Neural crest cell (in vitro differentiated cells): ENCODE measurements at places on chromosomes 1 and 21.

DNA sequence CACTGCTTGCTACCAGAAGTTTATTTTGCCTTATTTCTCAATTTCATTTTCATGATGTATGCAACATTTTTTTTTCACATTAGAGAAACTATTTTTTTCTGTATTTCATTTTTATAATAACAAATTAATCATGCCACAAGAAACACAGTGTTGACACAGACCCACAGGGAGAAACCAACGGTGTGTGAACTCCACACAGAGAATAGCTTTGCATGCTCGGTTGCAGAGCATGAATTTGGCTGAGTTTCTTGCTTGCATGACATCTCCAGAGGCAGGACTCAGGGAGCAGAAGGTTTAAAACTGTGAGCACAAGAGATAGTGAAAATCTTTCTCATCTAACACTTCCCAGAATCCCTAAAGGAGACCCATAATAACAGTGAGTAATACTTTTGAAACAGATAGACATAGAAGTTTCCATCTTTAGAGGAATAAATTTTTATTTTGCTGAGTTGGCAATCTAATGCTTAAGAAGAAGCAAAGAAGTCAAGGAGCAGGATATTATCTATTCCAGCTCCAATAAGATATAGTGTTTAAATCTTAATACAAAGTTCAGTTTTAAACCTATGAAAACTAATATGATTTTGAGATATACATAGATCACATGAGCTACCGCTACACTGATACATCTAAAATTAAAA is 890.9 kb downstream of the MRPL39 start:
- no peak for DNase-seq

DNA sequence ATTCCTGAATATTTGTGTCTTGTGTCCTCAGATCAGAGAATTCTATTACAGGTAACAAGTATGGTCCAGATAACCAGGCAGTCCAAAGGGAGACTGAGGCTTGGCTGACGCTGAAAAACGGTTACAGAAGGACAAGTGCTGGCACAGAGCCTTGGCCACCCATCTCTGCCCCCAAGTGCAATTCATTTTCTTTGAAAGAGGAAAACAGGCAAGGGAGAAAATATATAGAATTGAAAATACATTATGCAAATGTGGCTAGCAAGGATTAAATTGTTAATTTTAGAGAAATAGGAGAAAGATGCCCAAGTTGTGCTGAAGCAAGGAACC is 1.2 kb downstream of the SORT1 start:
- DNase-seq, result no peak

DNA sequence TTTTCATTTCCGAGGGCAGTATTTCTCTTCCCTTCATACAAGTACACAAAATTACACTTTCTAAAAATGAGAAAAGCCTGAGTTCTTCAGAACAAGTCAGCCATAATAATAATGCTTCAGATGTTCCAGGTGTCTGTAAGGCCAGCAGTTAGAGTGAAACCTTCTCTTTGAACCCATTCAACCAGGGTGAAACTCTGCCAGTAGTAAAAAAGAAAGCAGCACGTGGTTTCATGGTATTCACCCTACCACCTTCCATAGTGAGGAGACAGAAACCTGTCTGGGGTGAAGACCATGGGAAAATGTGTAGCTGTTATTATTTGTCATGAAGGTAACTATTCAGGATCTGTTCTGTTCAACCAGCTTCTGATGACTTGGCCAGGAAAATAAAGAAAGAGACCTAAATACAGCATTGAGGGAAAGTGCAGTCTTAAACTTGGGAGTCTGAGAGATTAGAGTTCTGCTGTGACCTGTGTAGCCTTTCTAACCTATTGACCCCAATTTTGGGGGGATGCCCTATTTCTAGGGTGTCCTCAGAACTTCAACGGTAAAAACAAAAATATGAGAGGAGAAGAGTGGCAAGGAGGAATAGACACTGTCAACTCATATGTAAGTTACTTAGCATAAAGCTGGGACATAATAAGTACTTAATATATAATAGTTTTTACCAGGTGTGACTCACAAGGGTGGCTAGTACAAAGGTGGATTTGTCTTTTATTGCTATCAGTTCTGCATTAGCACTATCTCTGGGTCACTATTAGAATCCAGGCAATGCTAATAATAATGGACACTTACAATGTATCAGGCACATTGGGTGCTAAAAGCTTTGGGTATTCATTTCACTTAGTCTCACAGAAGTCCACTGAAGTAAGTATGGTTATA is 70.0 kb upstream of the TNFSF4 start:
- DNase-seq, result no peak

- DNase-seq, result no peak
These were observed 154.2 kb downstream of the EIF4G3 start for GRCh38 chr1:21022279-21023040.

DNA sequence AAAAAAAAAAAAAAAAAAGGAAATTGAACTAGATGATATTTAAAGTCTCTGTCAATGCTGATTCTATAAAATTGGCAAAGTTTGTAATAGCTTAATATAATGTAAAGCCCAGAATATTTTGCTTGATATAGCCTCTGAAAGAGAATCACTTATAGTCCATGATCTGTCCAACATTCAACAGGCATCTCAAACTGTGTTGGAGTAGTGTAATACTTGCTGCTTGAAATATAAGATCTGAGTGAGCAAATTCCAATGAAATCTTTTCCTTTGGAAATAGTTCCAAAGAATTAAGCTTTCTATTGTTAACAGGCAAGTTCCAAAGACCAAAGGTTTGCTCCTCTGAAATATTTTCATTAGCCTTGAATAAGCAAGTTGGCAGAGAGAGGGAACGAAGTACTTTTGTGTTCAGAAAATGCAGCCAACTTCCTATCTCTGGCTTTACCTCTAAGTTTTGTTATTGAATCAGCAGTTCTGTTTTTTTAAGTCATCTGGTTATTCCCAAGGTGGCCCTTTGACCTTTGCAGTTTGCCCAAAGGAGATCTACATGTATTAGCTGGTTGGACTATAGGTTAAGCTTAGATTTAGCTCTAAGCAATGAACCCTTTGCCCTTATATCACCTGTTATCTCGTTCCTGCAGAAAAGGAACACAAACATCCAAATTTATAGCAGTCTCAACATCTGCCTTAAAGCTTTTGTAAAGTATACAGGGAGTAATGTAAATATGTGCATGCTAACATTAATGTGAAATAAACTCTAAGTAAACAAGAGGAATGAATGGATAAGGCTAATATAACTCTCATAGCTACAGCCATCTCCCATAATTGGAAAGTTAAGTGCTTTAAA is 24.4 kb upstream of the CEP350 start:
- no peak for DNase-seq

DNA sequence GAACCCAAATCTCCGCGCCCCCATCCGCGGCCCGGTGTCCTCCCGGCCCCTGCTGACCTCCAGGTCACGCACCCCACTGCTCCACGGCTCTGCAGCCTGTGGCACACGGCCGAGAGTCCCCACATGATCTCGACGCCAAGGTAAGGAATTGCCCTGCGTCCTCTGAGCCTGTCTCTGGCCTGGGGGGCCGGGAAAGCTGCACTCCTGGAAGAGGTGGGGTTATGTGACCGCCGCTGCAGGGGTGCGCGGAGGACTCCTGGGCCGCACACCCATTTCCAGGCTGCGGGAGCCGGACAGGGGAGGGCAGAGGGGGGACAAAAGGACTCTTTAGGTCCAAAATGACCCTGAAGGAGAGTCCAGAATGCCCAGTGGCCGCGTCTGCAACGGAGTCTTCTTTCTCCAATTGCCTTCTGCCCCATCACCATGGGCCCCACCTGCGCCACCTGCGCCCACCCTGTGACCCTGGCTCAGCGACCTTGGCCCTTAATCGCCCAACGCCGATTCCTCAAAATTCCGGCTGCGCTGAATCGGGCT is 997 bp upstream of the SIM2 start:
- no peak for DNase-seq

- no peak for DNase-seq
These were observed 86.2 kb downstream of the NGF start for GRCh38 chr1:115251856-115252255.

DNA sequence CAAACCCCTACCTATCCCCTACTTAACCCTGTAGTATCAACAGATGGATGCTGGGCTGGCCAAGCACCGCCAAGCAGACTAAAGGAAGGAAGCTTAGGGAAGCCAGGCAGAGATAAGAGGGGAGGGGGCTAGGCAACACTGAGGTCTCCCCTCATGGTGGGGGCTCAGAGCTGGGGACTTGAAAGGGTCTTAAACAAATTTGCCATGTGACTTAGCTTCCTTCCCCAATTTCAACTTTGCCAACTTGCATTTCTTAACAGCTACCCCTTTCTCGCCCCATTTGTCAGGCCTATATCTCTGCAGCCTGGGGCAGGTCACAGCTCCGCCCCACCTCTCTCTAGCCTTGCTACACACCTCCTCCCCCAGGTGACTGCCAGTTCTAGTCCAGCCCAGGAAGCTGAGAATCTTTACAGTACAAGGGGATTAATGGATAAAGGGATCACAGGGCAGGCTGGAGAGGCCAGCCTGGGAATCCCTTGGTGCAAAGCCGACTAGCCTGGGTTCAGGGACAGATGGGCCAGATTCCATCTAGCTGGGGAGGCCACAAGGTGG is 3.4 kb downstream of the KIF21B start:
- no peak for DNase-seq

DNA sequence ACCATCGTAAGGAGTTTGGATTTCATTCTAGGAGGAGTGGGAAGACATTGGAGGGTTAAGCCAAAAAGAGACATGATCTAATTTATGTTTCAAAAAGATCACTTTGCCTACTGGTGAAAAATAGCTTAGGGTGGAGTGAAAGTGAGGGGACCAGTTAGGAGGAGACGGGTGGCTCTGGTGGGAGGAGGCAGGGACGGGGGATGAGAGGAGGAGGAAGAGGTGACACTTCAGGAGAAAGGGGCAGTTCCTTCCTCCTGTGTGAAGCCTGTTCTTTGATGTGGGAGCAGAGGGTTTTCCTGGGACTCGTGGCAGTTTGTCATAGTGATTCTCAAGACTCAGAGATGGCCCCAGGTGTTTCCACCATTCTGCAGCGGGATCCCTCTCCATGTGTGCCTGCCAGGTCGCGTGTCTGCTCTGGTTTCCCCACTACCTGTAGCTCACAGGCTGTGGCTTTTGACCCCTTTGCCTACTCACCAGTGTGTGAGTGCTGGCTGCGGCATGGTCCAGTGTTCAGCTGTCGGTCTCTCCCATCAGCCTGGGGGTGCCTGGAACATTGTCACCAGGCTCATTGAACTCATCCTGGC is 102.4 kb downstream of the CNIH3 start:
- DNase-seq, result no peak

- DNase-seq, result no peak
These were observed 38.4 kb upstream of the CASZ1 start for GRCh38 chr1:10834770-10835412.

- DNase-seq, result no peak
These were observed 37.7 kb downstream of the RNF220 start for GRCh38 chr1:44442791-44443190.

GRCh38 chr1:70168283-70168682 is 37.1 kb downstream of the LRRC40 start:
- no peak for DNase-seq

DNA sequence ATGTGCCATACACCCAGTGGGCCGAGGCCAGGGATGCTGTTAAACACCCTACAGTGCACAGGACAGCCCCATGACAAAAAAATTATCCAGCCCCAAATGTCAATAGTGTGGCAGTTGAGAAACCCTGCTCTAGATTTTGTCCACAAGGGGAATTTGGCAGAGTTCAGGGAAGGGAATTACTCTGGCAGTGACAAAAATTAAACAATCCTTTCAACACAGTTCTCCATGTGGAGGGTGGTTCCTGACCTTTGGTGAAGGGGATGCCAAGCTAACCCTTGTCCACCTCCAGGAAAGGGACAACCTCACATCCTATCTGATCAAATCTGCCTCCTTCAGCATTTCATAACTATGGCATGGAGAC is 28.4 kb upstream of the CD84 start:
- no peak for DNase-seq

GRCh38 chr21:19244502-19245187 is 841.1 kb upstream of the TMPRSS15 start:
- DNase-seq, result no peak
